ENCODE measurements at places on chromosomes 11 and 22.

- peak; percentile 86 for DNase-seq
These were observed 1.5 kb upstream of the WNT11 start for GRCh38 chr11:76207642-76208401.

DNA sequence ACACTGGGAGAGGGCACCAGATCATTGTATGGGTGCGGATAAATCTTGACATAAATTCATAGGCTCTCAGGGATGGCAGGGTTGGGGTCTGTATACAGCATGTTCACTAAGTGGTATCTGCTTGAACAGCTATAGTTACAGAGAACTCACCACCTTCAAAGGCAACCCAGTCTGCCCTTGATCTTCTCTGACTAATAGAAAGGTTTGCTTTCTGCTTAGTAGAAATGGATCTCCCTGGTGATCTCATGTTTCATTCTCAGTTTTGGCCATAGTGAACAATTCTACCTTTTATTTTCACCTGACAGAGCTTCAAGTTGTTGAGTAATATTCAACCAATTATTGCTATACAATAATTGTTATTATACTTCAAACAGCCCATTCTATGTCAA lies 32.4 kb downstream of the CNTF start:
- DNase-seq: no peak

DNA sequence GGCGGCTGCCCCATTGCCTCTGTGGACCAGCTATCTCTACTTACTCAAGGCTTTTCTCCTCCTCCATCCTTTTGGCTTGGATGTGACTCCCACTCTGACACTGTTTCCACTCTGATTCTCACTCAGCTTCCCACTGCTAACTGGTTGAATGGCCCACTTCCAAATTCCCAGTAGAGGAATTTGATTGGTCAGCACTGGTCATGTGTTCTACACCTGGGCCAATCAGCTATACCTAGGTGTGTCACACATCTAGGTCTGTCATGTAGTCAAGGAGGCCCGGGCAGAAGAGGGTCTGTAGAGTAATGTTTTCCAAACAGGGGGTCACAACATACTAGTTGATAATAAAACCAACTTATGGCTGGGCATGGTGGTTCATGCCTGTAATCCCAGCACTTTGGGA lies 53.3 kb downstream of the TPBGL start:
- no peak for DNase-seq

- no peak for DNase-seq
These were observed 125.0 kb upstream of the NCAM1 start for GRCh38 chr11:112836256-112836602.

- DNase-seq: no peak
These were observed 202.4 kb downstream of the LARGE1 start for GRCh38 chr22:33717694-33718396.

GRCh38 chr22:40541300-40541699 lies 95.2 kb downstream of the MRTFA start:
- DNase-seq: no peak

- DNase-seq: no peak
These were observed 245.0 kb upstream of the B3GAT1 start for GRCh38 chr11:134656861-134657540.

- no peak for DNase-seq
These were observed 6.1 kb upstream of the CD59 start for GRCh38 chr11:33742249-33742851.

- DNase-seq: no peak
These were observed 96.6 kb upstream of the LMO1 start for GRCh38 chr11:8360086-8360828.

- DNase-seq: peak; percentile 62
These were observed 2.9 kb downstream of the SLC16A8 start for GRCh38 chr22:38080850-38081635.

DNA sequence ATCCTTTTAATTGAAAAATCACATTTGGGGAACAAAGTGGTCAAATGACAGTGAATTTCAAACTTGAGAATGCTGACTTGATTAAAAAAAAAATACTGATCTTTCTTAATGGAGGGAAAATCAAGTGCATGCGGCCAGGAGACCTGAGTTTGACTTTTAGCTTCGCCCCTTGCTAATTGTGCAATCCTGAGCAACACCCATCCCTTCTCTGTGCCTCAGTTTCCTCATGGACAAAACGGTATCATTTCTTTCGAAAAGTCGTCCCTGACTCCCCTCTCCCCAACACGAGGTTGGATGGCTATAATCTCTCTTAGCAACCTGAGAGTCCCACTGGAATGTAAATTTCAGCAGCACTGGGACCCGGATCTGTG lies 959 bp upstream of the FJX1 start:
- DNase-seq: no peak

DNA sequence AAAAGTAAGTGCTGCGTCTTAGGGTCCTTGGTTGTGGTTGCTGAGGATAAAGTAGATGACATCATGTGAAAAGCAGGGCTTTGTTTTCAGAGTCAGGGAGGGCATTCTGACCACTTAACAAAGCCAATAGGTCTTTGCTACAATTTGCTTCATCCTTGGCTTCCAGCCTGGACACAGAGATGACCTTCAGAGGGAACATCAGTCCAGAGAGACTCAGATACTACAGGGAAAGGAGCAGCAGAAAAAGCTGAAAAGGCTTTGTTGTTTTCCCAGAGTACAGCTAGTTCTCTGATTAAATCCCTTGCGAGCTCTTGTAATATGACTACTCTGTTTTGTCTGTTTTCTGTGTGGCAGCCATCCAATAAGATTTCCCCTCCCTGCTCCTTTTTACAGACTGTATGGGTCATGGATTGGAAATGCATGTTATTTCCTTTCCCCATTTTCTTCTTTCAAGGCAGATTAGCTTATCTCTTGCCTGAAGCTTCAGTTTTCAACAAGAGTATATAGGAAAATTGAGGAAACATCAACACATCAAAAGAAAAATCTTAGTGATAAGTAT lies 31.9 kb downstream of the ATG13 start:
- DNase-seq: peak; percentile 40

DNA sequence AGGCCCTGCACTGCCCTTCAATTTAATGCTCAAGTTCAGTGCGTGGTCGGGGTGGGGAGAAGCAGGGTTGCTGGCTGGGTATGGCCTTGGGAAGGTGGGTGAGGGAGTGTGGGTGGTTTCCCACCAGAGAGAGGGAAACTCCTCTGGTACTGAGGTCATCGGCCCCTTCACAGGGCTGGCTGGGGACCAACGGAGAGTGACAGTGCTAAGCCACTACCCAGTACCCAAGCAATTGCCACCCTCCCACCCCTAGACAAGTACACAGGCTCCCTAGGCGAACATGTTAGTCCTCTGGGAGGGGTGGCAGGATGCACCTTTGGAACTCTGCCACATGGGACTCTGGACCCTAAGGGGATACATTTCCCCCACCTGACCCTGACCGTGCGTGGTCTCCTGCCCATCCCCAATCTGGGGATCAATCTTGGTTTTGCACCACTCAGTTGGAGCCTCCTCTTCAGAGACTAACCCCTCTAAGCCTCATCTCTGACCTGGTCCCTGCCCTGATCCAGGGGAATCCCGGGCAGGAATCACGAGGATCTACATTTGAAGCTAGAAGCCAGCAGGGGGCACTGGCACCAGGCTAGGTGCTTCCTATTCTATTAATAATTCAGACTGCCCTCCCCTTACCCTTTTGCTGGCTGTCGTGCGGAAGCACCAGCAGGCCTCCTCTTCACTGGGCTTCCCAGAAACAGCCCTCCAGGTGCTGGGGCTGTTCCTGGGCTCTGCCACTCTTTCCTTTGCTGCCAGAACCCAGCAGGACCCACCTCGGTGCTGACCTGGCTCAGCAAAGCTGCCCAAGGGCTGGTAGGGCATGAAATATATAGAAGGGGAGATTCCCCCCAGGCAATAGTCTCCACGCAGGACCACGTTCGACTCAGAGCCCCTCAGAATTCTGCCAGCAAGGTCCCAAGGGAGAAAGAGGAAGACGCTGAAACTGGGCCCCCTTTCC lies 377.7 kb downstream of the TENM4 start:
- no peak for DNase-seq

DNA sequence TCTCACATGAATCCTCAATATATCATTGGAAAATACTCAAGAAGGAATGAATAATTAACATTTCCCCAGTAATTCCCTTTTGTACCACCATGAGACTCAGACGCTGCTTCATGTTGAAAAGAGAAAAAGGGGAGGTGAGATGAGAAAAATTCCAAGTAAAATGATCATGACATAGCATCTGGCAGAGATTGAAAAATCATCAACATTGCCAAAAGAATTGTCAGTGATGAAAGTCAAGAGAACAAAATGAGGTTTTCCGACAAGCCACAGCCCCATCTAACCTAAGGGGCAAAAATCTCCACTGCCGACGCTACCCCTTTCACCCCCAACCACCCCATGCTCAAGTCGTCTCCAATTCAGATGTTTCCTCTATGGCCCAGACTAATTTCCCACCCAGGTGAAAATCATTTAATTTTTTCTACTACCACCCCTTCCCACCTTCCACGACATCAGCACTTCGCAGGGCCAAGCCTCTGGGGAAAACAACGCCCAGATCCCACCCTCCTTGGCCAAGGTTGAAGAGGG lies 1.2 kb downstream of the RAB6A start:
- DNase-seq: no peak

All from right hindlimb (tissue), 1 donor.